NCI-H345 (cell line): ENCODE measurements at places on chromosomes 6 and 20.

DNA sequence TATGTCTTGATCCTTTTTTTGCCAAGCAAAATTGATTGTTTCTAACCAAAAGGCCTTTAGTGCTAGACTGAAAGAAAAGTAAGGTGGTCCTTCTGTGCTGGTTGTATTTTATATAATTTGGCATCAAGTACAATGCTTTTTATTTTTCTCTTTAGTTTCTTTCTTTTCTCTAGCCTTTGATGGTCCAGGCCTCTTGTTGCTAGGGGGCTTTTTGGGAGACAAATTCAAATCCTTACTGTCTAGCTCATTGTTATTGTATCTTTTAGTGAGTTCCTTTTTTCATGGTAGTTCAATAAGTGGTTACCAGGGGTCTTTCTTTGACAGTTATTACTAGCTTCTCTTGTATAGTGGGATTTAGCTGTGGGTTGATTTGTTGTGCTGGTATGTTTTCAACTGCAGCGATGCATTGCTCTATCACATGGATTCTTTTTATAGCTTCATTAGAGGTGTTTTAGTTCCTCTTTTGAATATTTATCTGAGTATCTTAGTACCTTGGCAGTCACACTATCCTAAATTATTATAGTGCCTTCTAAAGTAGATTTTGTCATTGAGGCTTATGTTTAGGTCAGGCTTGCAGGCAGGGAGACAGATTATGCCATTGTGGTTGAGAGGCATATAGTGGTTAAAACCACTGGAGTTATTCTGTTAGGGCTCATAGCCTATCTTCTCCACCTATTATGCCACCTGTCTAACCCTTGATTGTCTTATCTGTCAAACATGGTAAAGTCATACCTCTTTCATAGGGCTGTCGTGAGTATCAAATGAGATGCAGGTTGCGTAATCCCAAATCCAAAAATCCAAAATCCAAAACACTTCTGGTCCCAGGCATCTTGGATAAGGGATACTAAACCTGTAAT, 49.5 kb downstream of the KCNS1 start:
- no peak for DNase-seq

GRCh38 chr20:23623666-23624323, 14.0 kb downstream of the CST3 start:
- no peak for DNase-seq

- no peak for DNase-seq
Observed at GRCh38 chr6:143166247-143166695, 105.6 kb downstream of the AIG1 start.

GRCh38 chr20:24468401-24469115, 871 bp upstream of the SYNDIG1 start:
- no peak for DNase-seq

DNA sequence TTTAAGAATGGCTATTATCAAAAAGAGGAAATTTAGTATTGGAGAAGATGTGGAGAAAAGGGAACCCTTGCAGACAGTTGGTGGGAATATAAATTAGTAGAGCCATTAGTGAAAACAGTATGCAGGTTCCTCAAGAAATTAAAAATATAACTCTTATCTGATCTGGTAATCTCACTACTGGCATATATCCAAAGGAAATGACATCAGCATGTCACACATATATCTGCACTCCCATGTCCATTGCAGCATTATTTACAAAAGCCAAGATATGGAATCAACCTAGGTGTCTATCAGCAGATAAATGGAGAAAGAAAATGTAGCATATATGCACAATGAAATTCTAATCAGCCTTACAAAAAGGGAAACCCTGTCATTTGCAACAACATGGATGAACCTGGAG, 2.6 kb downstream of the SIRPG start:
- no peak for DNase-seq

DNA sequence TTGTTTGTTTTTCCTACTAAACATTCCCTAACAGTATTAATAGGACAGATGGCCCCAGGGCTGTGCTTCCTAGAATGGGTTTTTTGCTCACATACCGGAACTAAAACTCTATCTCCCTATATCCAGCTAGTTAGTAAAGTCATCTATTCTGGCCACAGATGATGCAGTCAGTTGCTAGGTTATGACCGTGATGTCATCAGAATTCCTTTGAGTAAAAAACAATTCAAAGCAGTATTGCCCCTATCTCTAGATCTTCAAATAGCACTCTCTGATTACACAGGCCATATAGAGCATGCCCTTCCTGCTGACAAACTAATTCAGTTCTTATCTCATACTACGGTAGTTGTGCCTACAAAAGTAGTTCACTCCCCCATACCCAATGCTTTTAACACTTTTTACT, 17.9 kb upstream of the ZNF451 start:
- DNase-seq, result no peak

GRCh38 chr20:53550280-53551187, 43.1 kb downstream of the ZNF217 start:
- no peak for DNase-seq

DNA sequence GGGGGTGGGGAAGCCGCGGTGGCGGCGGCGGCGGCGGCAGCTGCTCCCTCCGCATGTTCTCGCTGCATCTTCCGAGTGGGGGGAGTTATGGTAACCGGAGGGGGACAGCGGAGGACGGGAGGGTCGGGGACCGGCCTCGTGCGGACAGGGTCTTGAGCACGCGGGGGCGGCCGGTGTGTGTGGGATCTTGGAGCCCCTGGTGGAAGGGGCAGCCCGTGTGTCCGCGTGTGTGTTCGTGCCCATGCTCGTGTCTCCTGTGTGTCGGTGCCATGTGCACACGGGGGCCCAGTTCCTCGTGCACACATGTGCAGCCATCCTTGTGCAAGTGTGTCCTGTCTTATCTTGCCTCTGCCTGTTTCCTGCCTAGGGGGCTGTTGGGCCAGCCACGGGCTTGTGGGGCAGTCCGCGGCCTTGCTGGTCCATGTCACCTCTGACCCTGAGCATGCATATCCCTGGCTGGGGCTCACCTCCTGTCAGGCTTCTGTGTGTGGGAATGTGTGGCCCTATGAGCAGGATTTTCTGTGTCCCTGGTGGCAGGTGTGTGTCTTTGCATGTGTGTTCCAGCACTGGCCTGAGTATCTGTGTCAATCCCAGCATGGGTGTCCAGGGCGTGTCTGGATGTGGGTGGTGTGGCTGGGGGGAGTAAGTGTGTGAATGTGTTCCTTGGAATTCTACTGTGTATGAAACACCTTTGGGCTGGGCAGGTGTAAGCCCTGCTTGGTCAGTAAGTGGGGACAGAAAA, 8.5 kb downstream of the SYNGAP1 start:
- no peak for DNase-seq

- no peak for DNase-seq
Observed at GRCh38 chr6:71254323-71254722, 34.3 kb upstream of the OGFRL1 start.

DNA sequence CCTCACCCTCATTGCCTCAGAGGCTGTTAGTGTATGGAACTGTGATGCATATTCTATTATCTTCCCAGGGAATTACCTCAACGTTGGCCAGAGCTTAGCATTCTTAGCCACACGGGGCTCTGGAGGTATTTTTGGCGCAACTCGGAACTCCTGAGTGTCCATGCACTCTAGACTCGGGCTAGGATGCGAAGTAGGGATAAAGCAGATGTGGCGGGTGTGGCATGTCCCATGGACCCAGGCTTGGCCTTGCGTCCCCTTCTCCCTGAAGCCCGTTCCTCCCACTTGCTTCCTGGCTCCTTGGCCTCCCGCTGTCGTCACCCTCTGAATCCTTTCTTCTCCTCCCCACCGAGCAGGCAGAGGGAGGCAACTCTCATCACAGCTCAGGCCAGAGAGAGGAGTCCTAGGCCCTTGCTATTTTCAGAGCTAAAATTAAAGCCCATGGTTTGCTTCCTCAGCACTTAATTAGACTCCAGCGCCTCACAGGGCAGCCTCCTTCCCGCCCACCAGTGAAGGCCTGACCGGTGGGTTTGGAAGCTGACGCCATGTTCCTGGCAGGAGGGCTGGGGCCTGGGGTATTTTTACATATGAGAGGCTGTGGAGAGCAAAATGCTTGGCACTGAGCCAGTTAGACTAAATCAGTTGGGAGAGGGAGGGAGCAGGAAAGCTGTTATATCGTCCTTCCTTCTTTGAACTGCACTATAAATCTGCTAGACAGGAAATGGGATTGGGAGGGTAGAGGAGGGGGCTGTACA, 138.7 kb downstream of the FOXO3 start:
- peak; percentile 59 for DNase-seq

DNA sequence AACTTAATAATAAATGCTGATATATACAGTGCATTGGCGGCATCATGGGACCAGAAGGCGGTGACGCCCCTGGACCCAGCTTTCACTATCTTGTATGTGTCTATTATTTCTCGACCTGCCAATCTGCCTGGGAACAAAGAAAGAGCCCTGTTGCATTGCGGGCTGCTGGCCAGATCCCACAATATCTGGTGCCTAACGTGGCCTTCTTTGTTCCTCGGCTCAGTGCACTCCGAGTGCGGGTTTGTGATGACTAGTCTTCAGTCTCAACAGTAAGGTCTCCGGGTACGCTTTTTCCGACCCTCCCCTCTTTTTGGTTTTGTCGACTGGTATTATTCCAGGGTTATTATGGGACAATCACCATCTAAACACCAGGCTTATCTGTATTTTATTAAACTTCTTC, 291.5 kb downstream of the TBC1D32 start:
- DNase-seq, result no peak

GRCh38 chr6:26336355-26337198, 28.4 kb upstream of the BTN3A2 start:
- DNase-seq, result no peak

DNA sequence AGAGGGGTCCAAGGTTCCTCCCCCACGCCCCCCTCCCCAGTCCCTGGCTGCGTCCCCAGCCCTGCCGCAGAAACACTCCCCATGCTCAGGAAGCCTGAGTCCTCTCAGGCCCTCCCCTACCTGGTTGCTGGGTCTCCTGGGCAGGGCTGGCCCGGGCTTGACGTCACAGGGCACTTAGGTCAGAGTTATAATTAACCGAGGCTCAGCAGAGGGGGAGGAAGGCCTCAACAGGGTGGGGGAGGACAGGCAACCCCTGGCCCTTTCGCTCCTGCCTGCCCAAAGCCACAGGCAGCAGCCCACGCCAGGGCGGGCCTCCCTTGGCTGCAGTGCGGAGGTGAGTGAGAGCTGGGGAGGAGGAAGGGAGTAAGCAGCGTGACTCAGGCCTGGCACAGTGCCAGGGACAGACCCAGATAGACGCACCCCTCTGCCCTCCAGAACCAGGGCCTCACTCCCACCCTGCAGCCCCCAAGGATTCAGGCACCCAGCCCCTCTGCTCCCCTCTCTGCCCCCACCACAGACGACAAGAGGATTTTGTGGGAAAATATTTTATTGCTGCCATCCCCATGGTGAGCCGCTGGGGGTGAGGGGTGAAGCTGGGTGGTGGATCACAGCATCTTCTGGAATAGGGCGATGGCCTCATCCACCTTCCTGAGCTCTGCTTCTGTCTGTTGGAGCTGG, at the start of gene VWA7:
VWA7 (minus strand) TSS at position 340 of the 678 bp plus-strand sequence. CDS start 549 bp downstream, outside the sequence.
- peak; percentile 48 for DNase-seq

DNA sequence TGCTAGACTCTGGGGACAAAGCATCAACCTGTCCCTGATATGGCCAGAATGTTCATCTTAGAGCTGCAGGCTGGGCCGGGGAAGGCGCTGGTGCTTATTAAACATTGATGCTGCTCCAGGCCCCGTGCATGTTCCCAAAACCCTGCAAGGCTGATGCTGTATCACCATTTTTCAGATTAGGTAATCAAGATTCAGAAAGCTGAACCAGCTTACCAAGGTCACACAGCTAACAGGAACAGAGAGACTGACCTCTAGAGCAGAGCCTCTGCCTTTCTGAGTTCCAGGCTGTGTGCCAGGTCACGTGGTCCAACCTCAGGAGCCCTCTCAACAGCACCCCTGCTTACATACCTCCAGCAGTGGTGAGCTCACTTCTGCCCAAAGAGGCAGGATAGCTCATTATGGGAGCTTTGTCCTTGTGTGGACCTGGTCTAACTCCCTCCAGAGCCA, 16.1 kb upstream of the VSTM2L start:
- DNase-seq, result no peak

GRCh38 chr6:151451417-151451949, 443 bp downstream of the RMND1 start:
- DNase-seq, result no peak

GRCh38 chr6:166206510-166207283, 39.0 kb upstream of the TBXT start:
- DNase-seq, result no peak

DNA sequence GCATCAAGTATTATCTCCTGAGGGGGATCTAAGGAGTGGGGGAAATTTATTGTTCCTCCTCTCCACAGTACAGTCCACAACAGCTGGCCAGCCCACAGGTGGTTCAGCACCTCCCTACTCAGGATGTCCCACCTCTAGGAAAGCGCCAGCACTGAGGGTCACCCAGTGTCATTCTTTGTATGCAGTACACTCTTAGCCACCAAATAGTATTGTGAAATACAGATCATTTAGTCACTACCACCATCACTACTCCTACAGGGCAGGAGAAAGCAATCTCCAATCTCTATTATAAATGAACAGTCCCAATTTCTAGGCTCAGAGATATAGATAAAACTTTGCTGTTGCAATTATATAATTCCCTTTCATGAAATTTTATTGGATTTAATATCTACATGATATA, 6.3 kb upstream of the ZNF76 start:
- no peak for DNase-seq

DNA sequence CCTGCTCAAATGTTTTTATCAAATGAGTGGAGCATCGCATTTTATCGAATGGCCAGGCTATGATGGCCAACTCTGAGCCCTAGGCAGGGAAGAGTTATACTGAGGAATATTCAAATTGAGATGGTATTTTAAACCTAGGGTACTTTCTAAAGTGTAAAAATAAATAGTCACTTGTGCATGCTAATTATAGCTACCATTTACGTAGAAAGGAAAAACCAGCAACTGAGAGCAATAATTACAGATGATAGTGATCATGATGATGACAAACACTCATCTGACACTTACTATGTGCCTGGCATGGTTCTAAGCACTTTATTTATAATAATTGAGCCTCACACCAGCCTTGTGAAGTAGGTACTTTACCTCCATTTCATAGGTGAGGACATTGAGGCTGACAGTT, 455.7 kb downstream of the CD83 start:
- DNase-seq, result no peak

GRCh38 chr20:32140603-32141002, 31.1 kb downstream of the TM9SF4 start:
- DNase-seq, result no peak

GRCh38 chr20:5821627-5822215, 71.5 kb downstream of the SHLD1 start:
- DNase-seq, result no peak

- no peak for DNase-seq
Observed at GRCh38 chr20:14445902-14446301, 108.5 kb upstream of the FLRT3 start.
